Neural progenitor cell (in vitro differentiated cells): ENCODE measurements at places on chromosomes 12 and 14. TPM values are rescaled to one million over a fixed set of nuclear protein-coding genes. Genes with fewer than 3 reads are reported as not detected.

Gene PLA2G1B
- not detected in 2 replicates for total RNA-seq

Gene FAM90A1
- 0.09 TPM in 1 of 2 replicates, not detected in the other for total RNA-seq

Gene BMP4
- total RNA-seq = 11.0 and 18.4 TPM in 2 replicates

Gene FAM181A
- not detected in 2 replicates for total RNA-seq

Gene CLEC1B
- total RNA-seq = not detected in 2 replicates

Gene IFI27
- 0.69 and 2.5 TPM in 2 replicates for total RNA-seq

DNA sequence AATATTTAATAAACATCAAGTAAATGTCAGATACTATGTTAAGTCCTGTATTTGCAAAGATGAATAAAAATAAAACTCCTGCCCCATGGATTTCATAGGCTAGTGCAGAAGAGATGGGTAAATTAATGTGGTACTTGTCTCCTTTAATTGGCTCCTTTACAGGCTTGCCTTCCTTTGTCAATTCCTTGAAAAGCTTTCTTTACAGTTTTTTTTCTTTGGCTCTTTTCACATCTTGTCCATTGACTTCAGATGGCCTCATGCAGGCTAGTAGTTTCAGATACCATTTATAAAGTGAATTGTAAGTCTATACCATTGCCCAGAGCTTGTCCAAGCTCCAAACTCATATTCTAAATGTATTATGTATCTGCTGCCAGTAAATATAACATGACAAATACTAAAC is 128.7 kb upstream of the GARIN2 start:
- peak; percentile 43 for DNase-seq

- no peak for DNase-seq
These were observed 715 bp upstream of the SLC10A1 start for GRCh38 chr14:69797573-69798338.

DNA sequence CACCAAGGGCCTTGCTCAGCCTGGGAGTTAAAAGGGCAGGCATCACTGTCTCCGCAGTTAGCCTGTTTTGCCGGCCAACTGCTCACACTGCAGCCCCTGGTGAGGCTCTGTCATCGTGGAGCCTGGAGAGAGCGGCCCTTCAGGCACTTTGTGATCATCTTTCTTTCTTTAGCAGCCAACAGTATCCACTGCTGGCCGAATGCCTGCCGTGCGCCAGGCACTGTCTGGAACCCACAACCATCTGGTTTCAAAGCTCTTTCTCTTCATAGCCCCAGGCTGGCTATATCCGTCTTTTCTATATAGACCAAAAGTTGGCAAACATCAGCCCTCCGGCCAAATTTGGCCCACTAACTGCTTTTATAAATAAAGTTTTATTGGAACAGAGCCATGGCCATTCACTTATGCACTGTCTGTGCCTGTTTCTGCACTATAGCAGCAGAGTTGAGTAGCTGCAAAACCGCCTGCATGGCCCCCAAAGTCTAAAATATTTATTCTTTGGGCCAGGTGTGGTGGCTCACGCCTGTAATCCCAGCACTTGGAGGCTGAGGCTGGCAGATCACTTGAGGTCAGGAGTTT is 29.5 kb downstream of the SLC8B1 start:
- DNase-seq = no peak

DNA sequence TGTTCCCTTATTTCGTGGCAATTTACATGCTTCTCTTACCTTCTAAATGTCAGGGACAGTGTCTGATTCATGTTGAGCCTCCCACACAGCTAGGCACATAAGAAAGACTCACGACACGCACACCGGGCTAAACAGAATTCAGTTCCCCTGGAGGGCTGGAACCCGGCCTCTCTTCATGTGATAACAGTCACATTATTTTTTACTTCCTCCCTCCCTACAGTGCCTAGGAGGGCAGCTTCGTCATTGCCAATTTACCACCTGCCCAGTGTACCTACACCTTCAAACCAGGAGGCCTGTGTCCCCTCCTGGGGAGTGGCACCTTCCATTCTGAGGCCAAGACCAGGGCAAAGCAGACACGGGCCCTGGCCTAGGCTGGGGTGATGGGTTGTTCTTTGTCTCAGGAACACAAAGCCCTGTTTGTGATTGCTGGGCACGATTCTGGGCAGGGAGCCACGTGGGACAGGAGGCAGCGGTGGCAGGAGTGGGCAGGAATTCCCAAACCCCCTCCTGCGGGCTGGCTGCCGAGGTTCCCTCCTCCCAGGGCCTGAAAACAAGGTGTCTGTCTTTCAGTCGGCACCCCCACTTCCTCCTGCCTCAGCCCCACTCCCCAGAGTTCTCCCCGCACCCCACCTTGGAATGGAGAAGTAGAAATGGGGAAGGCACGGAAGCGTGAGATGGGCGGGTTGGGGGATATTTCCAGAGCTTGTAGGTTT is 6.8 kb upstream of the RASAL1 start:
- no peak for DNase-seq

DNA sequence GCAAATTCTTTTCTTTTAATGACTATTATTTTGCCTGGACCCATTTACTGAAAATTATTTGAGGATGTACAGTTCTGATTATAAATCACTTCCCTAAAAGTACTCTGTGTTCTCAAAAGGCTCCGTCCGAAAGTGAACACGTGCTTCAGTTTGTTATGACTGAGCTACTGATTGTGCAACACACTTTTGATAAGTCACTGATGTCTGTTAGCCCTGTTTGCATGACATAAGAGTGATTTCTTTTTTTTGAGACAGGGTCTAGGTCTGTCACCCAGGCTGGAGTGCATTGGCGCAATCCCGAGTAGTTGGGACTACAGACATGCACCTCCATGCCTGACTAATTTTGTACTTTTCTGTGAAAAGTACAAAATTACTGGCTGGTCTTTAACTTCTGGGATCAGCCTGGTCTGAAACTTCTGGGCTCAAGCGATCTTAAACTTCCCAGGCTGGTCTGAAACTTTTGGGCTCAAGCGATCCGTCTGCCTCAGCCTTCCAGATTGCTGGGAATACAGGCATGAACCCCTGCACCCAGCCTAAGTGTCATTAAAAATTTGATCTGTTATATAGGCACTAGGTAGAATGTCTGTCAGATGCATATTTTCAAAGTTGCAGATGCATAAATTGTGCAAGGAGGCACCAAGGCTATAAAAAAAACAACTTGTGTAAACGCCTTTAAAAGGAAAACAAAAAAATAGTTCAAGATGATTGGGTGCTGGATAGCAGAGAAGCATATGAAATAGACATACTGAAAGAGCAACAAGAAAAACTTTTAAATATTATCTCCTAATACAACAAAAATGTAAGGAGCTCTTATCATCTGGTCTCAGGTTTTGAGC is 111.5 kb downstream of the SRGAP1 start:
- DNase-seq = no peak

GRCh38 chr12:121992059-121992879 is 29.4 kb upstream of the BCL7A start:
- no peak for DNase-seq

- peak; percentile 50 for DNase-seq
These were observed 137.7 kb upstream of the FGD4 start for GRCh38 chr12:32261638-32262037.

GRCh38 chr12:5267603-5268423 is 164.1 kb upstream of the NTF3 start:
- DNase-seq = no peak

DNA sequence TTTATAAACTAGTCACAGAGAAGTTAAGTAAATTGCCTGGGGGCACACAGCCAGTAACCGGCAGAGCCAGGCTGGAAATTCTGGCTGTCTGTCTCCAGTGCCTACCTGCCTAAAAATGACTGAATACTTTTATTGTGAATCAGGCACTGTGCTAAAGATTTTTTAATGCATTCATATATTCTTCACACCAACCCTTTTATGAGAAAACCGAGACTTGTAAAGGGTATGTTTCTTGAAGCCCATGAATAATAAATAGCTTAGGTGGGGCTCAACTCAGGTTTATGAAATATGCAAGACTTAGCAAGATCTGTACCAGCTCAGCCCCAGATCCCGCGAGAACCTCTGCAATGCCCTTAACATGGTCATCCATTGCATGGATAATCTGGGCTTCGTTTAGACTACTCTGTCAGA is 60.8 kb downstream of the TMCC3 start:
- DNase-seq = no peak

DNA sequence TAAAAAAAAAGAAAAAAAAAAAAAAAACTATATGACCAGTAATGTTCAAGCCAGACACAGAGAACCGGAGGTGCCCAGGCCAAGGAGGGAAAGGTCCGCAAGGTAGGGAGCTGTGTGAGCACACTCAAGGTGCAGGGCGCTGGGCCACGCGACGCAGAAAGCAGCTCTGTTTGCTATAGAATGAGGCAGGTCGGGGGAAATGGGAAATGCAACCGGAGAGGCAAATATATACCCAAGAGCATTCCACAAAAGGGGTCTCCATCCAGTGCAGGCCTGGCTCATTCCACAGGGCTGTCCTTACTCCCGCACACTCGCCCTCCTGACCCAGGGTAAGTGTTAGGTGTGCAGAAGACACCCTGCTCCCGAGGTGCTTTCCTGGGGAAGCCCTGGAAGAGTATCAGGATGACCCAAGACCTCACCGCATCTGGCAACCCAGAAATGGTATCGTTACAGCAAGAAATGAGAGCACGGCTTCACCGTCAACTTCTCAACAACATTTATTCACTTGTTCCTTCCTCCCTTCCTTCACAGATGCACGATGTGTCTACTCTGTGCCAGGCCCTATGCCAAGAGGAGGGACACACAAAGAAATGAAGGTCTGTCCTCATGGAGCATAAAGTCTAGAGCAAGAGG is 86.4 kb downstream of the BCL11B start:
- DNase-seq = no peak

DNA sequence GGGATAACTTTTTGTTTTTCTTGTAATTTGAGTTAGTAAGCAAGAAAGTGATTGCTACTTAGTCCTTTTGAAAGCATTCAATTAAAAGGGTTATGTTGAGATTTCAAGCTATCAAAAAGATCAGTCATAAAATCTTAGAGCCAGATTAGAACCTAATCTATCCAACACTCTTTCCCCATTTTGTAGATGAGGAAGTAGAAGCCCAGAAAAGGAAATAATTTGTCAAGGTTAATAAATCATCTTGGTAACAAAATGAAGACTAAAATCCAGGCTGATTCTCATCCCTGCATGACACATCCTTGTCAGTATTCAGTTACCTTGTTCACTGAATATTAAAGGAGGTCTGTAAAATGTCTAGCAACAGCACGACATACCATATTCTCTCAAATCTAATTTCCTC is 26.5 kb downstream of the PPP1R13B start:
- DNase-seq = no peak

DNA sequence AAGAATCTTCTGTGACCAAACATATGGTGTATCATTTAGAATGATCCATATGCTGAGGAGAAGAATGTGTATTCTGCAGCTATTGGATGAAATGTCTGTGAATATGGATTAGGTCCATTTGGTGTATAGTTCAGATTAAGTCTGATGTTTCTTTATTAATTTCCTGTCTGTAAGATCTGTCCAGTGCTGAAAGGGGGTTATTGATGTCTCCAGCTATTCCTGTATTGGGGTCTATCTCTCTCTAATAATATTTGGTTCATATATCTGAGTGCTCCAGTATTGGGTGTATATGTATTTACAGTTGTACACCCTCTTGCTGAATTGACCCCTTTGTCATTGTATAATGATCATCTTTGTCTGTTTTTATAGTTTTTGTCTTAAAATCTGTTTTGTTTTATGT is 33.5 kb downstream of the SLC38A2 start:
- no peak for DNase-seq

GRCh38 chr12:121427556-121428050 is 27.7 kb downstream of the RNF34 start:
- no peak for DNase-seq
